ENCODE measurements at places on chromosomes 2 and 18.

DNA sequence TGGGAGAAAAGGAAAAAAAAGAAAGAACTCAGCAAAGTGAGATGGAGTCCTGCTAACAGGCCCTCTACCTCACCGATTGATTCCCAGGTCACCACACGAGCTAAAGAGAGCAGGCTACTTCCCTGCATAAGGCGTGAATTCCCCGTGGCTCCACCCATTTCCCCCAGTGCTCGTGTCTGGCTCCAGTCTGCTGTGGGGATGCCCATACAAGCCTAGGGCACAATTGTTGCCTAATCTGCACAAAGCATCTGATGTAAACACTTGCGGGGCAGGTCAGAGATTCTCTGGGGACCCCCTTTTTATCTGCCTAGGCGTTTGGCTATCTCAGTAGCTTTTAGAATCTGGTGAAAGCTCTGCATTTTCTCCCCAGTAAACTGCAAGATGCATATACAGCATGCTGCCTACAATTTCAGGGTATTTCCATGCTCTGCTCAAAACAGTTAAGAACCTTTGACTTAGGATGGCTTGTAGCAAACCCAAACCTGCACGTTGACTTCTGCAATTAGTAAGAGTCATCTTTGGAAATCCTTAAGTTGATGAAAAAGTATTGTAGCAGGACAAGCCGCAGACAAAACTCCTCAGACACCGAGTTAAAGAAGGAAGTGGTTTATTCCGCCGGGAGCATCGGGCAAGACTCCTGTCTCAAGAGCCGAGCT is 34.8 kb downstream of the MYO3B start:
- DNase-seq, result no peak

- no peak for DNase-seq
Observed at GRCh38 chr2:819601-820000, 131.0 kb upstream of the SNTG2 start.

GRCh38 chr2:189164746-189165145 is 14.8 kb downstream of the COL5A2 start:
- peak; percentile 52 for DNase-seq

- peak; percentile 16 for DNase-seq
Observed at GRCh38 chr2:238495422-238495821, 68.7 kb downstream of the ASB1 start.

- no peak for DNase-seq
Observed at GRCh38 chr2:9140645-9141044, 66.0 kb upstream of the ASAP2 start.

GRCh38 chr2:16763493-16763899 is 97.9 kb upstream of the CYRIA start:
- DNase-seq, result no peak

GRCh38 chr2:106316915-106317314 is 122.8 kb upstream of the UXS1 start:
- DNase-seq, result no peak

GRCh38 chr2:223991611-223992010 is 34.3 kb downstream of the MRPL44 start:
- DNase-seq, result no peak

GRCh38 chr18:48445540-48445939 is 36.4 kb upstream of the ZBTB7C start:
- DNase-seq, result peak; percentile 83

- DNase-seq, result no peak
Observed at GRCh38 chr2:235217846-235218245, 266.0 kb downstream of the SH3BP4 start.

- DNase-seq, result no peak
Observed at GRCh38 chr18:79420033-79420745, 24.5 kb downstream of the NFATC1 start.

GRCh38 chr18:23259701-23260681 is 124.7 kb downstream of the CABLES1 start:
- peak; percentile 71 for DNase-seq

DNA sequence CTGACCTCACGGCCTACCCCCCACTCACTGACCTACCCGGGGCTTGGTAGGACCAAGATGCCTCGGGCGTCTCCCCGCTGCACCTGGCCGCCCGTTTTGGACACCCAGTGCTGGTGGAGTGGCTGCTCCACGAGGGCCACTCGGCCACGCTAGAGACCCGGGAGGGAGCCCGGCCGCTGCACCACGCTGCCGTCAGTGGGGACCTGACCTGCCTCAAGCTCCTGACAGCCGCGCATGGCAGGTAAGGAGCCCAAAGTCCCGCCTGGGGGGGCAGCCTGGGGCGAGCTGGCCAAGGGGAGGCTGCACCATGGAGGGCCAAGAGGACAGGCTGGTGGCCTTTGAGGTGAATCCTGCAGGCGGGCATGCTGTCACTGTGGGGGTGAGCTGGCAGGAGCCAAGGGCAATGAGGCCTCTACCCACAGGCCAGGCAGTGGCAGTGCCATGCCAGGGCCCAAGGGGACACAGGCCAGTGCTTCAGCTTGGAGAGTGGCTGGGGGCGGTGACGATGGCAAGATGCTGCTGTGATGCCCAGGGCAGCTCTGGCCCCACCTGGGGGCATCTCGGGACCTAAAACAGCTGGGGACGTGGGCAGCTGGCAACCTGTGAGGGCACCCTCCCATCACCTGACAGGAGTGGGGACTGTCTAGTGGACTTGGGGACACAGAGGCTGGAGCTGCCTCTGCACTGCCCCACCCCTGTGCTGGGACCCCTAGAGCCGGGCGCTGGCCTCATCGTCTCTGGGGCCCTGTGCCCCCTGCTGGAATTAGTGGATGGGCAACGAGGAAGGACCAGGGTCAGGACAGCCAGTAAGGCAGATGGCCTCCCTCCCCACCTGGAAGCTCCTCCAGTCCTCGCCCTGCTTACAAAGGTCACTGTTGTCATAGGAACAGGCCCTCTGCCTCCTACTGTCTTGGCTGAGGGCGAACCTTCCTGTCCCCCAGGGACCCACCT is 2.0 kb downstream of the ESPNL start:
- DNase-seq, result peak; percentile 43

GRCh38 chr2:102619414-102620319 is at the start of gene SLC9A2:
Gene SLC9A2 (plus strand): TSS chr2:102619553. CDS start chr2:102619849, 296 bp downstream.
- DNase-seq, result peak; percentile 52

DNA sequence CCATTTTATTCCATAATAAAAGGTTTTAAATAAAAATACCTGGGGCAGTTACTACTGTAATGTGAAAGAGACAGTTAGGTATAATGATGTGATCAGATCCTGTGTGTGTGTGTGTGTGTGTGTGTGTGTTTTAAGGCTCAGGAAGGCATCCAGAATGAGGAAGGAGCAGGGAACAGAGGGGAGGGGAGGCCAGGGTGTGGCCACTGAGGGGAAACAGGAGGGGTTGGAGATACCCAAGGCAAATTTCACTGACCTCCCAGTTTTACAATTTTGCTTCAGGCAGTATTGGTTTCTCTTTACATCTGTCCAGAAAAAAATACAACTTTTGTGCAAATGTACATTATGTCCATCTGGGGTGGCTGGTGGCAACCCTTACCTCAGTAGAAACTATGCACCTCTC is 163.5 kb upstream of the FBXO11 start:
- no peak for DNase-seq

DNA sequence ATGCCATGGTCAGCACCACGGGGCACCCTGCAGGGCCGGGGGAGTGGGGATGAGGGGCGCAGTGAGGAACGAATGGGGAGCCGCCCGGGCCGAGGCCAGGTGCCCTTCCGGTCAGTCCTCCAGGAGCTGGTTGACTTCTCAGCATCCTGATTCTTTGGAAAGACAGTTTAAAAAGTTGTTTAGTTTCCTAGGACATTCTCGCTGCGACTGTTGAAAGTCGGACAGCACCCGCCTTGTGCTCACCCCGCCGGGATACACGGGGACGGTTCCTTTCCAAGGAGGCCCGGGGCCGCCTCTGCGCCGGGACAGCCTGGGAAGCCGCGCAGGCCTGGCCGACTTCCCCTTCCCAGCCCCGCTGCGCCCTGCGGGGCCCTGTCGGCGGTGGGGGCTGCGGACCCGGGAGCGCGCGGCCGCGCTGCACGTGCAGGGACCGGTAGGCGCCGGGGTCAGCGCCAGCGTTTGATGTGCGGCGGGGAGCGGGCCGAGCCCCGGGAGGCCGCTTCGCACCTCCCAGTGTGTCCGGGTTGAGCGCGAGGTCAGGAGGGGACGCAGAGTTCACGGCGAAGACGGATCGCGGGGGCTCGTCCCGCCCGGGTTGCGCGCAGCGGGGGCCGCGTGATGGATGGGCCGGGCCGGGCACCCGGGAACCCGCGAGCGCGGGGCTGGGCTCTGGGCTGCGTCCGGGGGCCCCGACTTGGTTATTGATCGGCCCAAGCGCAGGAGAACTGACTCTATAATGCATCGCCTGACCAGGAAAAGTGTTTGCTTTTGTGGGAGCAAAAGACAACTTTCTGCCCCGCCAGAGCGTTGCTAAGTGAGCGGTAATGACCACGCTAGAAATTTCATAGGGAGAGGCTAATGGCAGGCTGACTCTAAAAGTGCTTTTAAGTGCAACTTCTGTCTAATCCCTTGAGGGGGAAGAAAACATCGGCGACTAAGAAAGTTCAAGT is 28.0 kb upstream of the SMIM21 start:
- no peak for DNase-seq

- DNase-seq, result no peak
Observed at GRCh38 chr2:9769171-9770005, 73.9 kb upstream of the TAF1B start.

DNA sequence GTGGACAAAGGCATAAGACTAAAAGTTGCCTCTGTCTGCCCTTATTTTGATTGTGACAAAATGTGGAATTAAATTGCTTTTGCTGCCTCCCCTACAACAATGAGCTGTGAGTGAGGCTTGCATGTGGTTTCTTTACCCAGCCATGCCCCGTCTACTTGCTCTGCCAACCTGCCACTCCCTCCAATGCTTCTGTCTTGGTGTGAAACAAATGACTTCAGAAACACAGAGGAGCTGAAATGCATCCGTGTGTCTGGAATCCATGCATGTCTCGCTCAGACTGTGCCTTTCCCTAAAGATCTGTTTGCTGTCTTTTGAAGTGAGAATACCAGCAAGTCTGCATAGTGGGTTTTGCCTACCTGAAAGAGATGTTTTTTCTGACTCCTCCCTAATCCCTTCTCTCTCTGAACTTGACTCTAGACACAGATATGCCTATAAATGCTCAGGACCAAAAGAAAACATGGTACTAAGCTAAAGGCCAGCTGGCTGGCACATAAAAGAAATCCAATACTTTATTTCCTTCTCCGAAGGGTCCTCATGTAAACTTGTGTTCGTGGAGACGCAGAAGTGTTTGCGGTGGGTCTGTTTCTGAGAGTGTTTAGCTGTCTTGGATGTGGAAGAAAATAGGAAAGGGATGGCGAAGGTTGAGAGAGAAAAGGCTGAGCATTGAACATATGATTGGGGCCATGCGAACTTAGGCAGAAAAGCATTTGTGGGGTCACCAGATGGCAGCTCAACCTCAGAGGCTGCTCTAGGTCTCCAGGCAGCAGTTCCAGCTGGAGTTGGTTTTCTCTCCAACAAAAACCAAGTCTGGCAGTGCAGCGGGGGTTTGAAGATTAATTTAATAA is 120.5 kb downstream of the CCBE1 start:
- DNase-seq, result no peak

GRCh38 chr2:72572501-72572900 is 253.3 kb downstream of the EXOC6B start:
- DNase-seq, result no peak

DNA sequence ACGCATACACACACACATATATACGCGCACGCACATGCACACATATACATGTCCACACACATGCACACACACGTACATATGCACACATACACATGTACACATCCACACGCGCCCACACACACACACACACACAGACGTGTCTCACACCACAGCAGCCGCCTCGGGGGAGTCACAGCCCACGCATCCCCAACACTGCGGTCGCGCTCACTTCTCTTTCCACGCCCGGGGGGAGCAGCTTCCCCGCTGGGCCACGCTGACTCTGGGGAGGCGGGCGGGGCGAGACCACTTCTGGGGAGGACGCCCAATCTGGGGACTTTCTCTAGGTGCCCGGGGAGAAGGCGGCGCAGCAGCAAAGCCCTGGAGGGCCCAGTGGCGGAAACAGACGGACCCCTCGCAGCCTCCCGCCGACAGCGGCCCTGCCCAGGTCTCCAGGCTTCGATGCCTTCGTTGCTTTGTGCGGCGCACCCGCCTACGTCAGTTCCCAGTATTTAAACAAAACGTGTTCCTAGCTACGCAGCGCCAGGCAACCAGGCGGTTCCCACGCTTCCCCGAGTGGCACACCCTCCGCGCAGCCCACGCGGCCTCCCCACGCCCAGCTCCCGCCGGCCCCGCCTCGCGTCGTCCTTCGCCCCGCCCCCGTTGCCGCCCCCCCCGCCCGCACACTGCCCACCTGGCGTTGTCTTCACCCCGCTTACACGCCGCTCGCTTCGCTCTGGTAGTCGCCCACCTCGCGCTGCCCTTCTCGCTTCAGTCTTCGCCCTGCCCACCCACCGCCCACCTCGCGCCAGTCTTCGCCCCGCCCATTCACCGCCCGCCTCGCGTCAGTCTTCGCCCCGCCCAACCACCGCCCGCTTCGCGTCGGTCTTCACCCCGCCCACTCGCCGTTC is 810 bp upstream of the RBFA start:
- no peak for DNase-seq

GRCh38 chr2:169978402-169979017 is 151.3 kb downstream of the UBR3 start:
- no peak for DNase-seq

DNA sequence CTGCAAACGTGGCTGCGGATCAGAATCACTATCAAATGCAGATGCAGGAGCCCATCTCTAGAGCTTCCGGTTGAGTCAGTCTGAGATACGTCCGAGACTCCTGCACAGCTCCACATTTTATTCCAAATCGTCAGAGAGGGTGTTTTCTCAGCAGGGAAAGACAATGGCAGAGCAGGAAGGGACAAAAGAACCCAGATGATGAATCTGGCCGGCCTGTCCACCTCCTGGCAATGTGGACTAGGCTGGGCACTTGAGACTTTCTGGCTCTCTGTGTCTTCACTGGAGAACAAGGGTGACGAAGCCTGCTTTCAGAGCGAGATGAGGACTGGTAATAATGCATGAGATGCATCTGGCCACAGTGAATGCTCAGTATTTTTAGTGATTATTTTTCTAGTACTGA is 255.9 kb upstream of the MYT1L start:
- no peak for DNase-seq

- no peak for DNase-seq
Observed at GRCh38 chr18:75307530-75307929, 96.9 kb downstream of the TSHZ1 start.

- DNase-seq, result no peak
Observed at GRCh38 chr2:80303006-80303908, 1.3 kb downstream of the LRRTM1 start.

DNA sequence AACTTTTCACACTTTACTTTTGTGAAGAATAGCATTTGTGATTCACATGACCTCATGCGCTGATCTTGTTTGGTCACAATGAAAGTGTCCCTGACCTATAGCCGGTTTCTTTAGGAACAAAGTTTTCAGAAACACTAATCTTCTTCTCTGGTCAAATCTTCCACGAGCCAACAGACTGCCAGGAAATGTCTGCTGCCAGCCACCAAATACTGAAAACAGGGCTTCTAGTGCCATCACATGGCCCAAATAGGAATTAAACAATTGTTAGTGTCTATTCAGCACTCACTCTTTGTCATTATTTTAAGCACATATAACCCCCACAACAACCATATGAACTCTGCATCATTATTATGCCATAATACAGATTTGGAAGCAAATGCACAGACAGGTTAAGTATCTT is 286.5 kb upstream of the SYT4 start:
- DNase-seq, result no peak
